ENCODE measurements at places on chromosomes 6 and 20.
A peak's percentile ranks its signal among the peaks of the same experiment; 100 is the strongest.

- DNase-seq: no peak
These were observed 133.5 kb upstream of the TMEM170B start for GRCh38 chr6:11404081-11404480.

GRCh38 chr6:31339210-31339609 is 17.8 kb downstream of the HLA-B start:
- DNase-seq: no peak

- peak; percentile 43 for DNase-seq
These were observed 36.7 kb upstream of the AAR2 start for GRCh38 chr20:36199345-36200257.

DNA sequence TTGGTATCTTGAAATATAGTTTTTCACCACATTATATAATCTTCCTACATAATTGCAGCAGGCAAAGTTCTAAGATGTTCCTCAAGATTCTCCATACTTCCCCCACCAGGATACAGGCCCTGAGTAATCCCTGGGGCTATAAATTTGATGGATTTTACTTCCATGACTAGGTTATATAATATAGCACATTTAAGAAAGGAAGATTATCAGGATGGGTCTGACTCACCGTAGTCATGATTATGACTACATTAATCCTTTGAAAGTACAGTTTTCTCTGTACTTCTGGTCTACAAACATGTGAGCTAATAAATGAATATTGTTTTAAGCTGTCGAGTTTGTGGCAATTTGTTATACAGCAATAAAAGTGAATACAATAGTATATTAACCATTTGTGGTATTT is 122.5 kb downstream of the MACROD2 start:
- DNase-seq: no peak

DNA sequence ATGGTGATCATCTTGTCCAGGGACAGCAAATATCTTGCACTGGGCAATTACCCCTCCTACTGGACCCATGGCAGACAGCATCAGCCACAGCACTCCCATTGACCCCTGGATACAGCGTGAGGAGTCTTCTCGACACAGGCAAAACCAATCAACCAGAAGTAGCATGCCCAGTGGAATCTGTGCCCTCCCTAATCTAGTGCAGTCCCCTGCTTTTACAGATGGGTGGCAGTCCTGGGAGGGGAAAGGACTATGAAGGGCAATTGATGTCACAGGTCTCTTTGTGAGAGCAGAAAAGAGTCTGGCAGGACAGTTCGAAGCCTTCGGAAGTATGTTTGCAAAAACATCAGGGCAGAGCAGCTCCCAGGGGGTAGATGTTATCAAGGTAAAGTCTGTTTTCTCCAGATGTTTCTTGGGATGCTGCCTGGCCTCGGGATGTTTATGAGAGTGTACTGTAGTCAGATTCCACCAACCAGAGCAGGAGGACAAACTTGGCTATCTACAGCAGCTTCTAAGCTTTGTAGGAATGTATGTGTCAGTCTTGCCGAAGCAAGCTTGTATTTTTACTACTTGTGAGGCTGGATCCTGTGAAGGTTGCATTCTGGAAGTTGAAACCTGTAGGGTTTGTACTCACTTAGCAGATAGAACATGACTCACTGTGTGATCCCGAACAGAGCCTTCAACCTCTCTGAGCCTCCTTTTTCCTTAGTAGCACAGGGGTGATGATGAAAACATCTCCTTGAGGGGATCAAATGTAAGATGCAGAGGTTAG is 63.0 kb upstream of the MYL9 start:
- no peak for DNase-seq
